ENCODE measurements at places on chromosomes 2 and 18. TPM values are rescaled to one million over a fixed set of nuclear protein-coding genes. Genes with fewer than 3 reads are reported as not detected.

GRCh38 chr2:15997728-15998280 is 57.5 kb downstream of the MYCN start:
- no peak for DNase-seq

DNA sequence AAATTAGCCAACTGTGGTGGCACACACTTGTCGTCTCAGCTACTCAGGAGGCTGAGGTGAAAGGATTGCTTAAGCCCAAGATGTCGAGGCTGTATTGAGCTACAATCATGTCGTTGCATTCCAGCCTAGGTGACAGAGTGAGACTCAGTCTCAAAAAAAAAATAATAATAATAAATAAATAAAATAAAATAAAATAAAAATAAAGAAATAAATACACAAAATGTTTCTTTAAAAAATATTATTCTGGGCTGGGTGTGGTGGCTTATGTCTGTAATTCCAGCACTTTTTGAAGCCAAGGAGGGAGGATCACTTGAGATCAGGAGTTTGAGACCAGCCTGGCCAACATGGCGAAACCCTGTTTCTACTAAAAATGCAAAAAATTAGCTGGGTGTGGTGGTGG is 272.8 kb downstream of the AGPS start:
- DNase-seq = no peak

DNA sequence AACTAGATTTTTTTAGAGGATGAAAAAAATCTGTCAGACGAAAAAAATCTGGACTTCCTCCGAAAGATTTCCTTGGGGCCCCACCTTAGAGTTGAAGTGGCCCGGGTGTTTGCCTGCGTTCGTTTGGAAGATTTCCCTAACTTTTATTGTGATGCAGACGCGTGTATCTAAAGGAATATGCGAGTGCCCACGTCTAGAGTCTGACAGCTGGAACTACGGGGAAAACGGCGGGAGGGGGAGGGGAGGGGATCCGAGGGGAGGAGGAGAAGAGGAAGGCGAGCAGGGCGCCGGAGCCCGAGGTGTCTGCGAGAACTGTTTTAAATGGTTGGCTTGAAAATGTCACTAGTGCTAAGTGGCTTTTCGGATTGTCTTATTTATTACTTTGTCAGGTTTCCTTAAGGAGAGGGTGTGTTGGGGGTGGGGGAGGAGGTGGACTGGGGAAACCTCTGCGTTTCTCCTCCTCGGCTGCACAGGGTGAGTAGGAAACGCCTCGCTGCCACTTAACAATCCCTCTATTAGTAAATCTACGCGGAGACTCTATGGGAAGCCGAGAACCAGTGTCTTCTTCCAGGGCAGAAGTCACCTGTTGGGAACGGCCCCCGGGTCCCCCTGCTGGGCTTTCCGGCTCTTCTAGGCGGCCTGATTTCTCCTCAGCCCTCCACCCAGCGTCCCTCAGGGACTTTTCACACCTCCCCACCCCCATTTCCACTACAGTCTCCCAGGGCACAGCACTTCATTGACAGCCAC is 2.4 kb upstream of the SP9 start:
- no peak for DNase-seq

DNA sequence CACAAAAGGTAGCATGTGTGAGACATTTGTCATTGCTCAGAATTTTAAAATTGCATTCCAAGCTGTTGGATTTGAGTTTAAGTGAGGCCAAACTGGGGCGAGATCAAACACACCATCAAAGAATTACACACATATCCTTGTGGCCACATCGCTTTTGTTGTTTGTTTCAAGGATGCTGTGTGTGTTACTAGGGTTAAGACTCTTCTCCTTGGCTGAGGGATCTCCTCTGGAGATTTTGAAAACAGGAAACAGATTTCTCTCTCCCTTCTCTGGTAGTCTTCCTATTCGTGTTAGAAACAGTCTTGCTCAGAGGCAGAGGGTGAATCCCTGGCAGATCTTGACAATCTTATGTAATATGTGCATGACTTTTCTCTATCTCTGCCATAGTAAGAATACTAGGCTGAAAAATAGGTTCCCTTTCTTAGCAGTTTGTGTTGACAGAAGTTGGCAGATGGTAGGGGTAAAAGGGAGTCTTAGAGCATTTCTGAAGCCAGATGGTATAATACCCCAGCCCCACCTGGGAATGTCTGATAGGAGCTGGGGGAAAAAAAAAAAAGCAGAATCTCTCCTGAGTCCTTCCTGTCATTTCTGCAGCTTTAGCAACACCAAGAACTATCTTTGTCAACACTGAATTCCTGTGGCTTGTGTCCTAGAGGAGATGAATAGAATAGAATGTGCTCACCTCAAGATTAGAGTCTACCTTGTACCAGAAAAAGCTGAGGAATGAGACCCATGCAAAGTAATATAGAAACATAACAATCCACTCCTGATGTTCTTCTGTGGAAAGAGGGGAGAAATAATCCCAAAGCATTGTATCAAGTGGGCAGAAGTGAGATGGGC is 101.8 kb downstream of the XRCC5 start:
- peak; percentile 18 for DNase-seq

GRCh38 chr2:26668856-26669750 is 23.4 kb upstream of the KCNK3 start:
- no peak for DNase-seq

GRCh38 chr2:232521959-232522622 is 1.9 kb downstream of the PRSS56 start:
- peak; percentile 54 for DNase-seq

GRCh38 chr2:203823173-203823572 is 44.4 kb upstream of the CTLA4 start:
- no peak for DNase-seq

GRCh38 chr2:241764275-241765241 is 12.1 kb upstream of the GAL3ST2 start:
- DNase-seq = no peak

DNA sequence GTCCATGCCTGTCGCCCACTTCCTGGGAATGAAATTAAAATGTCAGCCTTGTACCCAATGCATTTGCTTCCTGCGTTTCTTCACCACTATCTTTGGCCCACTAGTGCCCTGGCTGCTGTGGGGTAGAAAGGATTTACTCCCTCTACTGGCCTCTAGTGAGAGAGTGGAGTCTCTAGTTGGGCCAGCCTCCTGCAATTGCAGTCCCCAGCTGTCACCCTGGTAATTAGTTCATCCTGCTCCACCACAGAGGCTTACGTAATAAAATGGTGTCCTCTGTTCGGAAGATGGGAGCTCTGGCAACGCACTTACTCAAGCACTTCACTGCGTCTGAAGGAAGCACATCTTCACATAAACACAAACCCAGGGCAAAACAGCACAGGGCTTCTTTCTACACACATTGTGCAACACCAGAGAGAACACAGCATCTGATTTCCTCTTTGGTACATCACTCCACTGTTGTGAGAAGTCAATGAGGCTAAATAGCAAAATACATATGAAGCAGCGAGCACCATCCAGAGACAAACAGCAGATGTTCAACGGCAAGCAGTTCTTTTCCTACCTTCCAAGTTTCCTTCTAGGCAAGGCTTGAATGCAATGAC is 274.6 kb downstream of the LRATD1 start:
- DNase-seq = no peak

- DNase-seq = no peak
These were observed 362.9 kb downstream of the ZEB2 start for GRCh38 chr2:144156736-144157640.

GRCh38 chr18:54924948-54925347 is 34.3 kb downstream of the CCDC68 start:
- no peak for DNase-seq

DNA sequence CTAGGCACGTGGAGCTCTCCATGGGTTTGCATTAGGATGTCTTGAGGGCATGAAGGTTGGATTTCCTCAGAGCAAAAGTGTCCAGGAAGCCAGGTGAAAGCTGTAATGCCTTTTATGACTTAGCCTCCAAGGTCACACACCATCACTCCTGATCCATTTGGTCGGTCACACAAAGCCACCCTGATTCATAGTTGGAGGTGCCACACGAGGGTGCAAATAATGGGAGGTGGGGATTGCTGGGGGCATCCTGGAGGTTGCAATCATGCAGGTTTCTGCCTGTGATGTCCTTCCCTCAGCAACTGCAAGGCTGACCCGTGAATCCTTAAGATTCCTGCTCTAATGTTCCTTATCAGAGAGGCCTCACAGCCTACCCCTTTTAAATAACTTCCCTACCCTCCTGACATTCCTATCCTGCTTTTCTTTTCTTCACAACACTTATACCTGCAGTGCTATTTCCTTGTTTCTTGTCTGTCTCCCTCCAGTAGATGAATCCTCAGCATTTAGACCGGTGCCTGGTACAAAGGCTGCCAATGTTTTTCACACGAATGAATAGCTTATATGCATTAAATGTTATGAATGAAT is 97.1 kb downstream of the LIPG start:
- no peak for DNase-seq

GRCh38 chr18:8841781-8842485 is 136.6 kb downstream of the MTCL1 start:
- no peak for DNase-seq

C2orf78 gene
- not detected for polyA plus RNA-seq

DNA sequence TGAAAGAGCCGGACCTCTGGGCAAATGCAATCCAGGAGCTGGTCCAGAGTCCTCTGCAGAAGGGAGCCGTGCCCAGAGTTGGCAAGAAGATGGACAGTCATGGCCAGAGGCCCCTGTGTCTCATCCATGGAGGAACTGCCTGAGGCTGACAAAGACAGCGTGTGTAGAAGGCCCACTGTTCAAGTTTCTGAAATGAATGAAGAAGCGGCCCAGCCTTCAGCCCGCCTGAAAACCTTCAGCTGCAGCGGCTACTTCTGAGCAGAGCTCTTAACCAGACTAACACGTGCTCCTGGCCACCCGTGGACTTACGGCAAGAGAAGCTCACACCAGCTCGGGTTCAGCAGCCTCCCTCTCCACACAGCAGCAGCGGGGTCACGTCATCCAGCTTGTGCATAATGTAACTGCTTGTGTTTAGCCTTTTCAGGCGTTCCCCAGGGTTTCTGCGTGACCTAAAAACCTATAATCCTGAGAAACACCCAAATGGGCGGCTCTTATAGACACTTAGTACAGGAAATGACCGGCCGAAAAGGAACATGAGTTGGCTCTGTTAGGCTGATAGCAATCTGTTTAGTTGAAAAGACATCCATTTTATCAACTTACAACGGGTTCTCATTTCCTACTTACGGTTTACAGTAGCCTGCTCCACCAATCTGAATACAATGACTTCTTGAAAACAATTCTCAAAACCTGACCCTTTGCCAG is at the start of gene FAM124B:
Gene FAM124B, minus strand, starts transcription at position 467 of the 702 bp plus-strand sequence. Its CDS starts 339 bp downstream, at position 128.
- peak; percentile 76 for DNase-seq

DNA sequence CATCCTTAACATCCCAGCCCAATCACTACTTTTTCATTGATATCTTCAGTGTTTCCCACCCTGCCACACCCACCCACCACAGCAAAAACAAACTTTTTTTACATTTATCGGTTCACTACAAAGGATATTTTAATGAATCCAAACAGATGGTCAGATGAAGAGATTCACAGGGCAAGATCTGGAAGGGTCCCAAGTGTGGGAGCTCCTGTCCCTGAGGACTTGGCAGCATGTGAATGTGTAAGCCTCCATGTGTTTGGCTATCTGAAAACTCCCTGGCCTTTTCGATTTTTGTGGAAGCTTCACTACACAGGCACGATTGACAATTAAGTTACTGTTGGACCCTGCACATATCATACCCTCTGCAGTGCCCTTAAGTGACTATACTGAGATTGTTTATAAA is 48.1 kb upstream of the CRIM1 start:
- DNase-seq = no peak

DNA sequence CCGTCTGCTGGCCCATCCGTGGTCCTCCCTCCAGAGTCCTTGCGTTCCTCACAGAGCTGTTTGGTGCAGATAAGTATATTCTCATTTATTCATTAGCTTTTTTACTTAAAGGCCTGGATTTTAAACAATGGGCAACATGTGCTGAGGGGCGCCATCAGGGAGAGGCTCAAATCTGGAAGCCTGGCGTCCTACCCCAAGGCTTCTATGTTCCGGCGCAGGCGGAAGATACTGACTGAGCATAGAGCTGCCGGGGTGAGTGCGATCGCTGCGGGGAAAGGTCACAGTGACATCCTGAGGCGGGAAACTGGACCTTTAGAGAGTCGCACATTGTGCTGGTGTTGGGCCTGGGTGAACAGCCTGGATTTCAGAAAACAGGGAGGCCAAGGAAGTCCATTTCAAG is 130.6 kb upstream of the PXDN start:
- DNase-seq = no peak

GRCh38 chr18:24259869-24260641 is 121.2 kb downstream of the CABYR start:
- DNase-seq = no peak

DNA sequence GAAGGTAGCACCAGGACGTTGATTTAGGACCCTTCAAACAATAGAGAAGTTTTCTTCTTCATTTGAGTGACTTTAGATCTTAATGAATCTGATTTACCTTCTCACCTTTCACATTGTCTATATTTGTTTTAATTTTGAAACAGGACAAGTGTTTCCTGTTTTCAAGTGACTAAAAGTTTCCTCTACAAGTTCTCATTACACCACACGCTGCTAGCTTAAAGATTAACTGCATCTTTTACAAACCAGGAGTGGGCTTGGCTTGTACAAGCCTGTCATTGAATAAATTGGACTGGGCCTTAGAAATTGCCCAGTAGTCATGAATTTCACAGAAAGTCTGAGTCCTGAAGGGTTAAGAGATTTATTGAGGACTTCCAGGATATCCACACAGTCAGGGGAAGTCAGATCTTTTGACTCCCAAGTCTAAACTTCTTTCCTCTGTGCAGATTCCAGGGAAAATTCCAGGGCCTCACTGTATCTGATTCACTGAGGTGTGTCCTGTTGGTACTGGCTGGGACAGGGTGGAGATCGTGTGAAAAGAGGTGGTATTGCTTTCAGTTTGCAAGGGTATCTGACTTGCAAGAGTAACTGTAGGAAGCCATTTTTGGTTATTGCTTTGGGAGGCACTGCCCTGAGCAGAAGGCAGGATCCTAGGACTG is 3.4 kb downstream of the SGPP2 start:
- no peak for DNase-seq

GRCh38 chr2:174074831-174075230 is 109.7 kb upstream of the SP3 start:
- DNase-seq = no peak

GRCh38 chr2:210399440-210400041 is 77.0 kb downstream of the LANCL1 start:
- no peak for DNase-seq

ZNF516 gene
- 53.3 TPM for polyA plus RNA-seq

EPAS1 gene
- 43.4 TPM for polyA plus RNA-seq

DNA sequence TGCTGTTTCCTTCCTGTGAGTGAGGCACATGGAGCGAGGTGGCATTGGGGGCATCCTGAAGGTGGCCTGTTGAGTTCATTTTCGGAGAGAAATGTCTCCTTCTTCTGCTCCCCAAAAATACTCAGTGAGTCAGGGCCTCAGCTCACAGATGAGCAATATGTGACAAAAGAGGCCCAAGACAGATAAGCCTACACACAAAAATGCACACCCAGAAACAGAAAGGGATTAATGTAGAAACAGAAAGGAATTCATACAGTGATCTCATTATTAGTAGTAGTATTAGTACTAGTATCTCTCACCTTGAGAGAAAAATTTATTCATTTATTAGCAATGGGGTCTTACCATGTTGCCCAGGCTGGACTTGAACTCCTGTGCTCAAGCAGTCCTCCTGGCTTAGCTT is 5.1 kb downstream of the GPR75 start:
- DNase-seq = no peak
